NCI-H2227 treated with DMSO at 0.1 percent for 48 hours (cell line): ENCODE measurements at places on chromosomes 5 and 9.

DNA sequence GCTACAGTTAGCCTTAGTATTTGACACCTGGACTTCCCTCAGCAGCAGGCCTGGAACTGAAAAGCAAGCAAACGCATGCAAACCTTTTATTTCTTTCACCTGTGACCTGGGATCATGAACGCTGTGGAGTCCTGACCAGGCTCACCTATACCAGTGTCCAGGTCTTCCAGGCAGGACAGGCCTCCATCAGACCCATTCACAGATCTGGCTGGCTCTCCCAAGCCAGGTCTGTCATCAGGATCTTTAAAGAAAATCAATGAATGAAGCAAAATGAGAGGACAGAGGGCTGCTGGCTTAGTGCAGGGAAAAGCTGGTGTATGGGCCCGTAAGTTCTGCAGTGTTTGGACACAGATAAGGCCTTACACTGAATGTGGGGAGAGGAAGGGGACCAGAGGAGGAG, 96.3 kb upstream of the CPEB4 start:
- DNase-seq: no peak

DNA sequence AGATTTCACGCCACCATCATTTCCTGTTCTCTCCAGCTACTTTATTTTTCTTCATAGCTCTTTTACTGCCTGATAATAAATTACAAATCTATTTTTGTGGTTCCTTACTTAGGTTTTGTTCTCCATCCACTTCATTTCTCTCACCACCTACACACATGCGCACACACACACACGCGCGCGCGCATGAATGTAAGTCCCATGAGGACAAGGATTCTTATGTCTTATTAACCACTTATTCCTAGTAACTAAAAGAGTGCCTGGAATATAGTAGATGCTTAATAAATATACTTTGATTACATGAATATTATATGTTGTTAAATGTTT, 116.5 kb downstream of the TRPM6 start:
- DNase-seq: no peak

GRCh38 chr9:129776938-129777768, 24.3 kb upstream of the PTGES start:
- DNase-seq: peak; percentile 75

- DNase-seq: no peak
These were observed 59.6 kb upstream of the ADAMTS19 start for GRCh38 chr5:129400395-129400983.

DNA sequence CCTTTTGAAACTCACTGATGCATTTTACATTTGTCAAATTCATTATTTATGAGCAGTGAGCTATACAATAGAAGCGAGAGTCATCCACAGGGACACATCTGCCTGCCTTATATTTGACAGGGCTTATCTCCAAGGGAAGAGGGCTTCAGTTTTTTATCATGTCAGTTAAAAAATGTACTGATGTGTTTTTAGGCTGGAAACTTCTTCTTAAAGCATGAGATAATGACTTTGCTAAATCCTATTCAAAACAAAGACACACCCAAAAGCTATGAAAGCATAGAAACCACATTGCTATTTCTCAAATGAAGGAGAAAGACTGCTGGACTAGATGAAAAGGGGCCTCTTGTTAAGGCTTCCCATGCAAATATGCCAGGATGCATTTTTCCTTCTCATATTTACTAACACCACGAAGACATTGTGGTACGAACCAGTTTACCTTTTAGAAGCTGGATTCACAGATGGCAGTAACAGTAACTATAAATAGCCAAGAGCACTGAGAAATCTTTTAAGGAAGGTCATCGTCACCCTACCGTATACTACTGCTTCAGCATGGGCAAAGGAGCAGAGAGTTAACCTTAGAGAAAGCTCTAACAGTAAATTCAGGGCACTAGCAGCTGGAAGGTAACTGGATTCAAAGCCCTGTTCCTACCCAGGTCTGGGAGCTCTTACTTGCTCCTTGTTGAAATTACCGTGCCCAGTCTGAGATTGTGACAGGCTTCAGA, 86.3 kb upstream of the IFNK start:
- DNase-seq: no peak

DNA sequence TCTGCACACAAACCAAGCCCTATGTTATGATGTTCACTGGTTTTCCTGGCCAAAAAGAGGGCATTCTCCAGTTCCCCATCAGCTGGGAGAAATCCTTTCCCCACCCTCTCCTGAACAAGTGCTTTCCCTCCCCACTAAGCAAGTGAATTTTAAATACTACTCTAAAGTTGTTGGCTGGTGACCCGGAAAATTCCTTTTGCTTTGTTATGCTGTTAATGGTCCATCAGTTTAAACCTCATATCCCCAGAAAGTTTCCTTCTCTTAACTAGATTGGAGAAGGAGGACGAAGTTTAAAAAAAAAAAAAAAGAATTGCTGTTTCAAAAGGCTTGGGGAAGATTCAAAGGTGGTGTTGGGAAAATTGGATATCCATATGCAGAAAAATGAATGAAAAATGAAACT, 21.9 kb upstream of the SPRY4 start:
- DNase-seq: no peak

- DNase-seq: no peak
These were observed 37.9 kb upstream of the RAB3C start for GRCh38 chr5:58544926-58545325.

DNA sequence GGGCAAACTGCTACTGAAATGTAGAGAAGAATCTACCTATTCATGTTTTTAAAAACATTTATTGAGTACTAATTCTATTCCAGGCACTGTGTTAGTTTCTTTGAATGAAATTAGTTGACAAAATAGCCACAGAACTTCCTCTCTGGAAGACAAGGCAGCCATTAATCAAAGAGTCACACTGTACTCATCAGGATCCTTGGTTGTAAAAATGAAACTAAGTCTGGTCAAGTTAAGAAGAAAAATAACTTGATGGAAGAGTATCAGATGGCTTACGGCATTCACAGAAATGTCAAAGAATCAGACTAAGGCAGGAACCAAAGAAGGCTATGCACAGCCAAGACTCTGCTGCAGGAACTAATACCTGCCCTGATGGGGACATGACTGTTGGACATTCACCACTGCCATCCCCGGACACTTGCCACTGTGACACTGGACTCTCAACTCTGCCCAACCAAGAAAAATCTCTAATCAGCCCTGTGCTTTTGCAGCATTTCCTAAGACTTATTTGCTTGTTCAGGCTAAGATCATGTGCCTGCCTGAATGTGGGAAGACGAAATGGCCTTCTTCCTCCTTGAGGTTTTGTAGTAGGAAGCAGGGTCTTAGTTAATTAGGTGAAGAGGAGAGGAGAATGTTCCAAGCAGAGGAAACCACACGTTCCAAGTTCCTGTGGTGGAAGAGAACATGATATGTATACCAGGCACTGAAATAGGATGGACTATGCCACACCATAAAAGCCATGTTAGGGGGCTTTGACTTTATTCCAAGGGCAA, 23.3 kb upstream of the NDUFB6 start:
- no peak for DNase-seq

GRCh38 chr5:174827558-174827957, 103.2 kb downstream of the MSX2 start:
- no peak for DNase-seq

- DNase-seq: no peak
These were observed 201.3 kb downstream of the ALDH1A1 start for GRCh38 chr9:72751541-72751940.

DNA sequence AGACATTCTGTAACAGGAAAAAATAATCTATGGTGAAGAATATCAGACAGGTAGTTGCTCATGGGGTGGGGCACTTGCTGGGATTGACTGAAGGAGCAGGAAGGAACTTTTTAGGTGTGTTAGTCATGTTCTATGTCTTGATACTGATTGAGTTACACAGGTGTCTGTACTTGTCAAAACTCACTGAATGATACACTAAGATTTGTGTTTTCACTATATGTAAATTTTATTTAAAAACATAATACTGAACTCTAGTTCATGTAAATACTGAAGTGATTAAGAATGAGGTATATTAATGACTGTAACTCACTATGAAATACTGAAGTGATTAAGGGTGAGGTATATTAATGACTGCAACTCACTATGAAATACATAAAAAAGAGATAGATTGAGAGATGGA, 28.5 kb downstream of the IL6ST start:
- no peak for DNase-seq

- no peak for DNase-seq
These were observed 119.5 kb upstream of the MTAP start for GRCh38 chr9:21682981-21683380.

DNA sequence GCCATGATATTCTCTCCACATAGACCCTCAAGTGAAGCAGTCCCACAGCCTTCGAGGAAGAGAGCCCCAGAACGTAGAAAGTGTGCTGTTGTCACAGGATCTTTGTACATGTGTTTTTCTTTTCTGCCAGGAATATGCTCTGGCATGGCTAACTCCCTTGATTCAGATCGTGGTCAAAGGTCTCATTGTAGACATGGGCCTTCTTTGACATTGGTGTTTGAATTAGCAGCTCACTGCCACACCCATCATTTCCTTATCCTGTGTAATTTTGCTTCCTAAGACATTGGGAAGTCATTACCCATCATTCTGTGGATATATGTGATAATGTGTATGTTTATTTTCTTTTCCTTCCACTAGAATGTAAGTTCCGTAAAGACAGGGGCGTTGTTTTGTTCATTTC, 25.5 kb downstream of the MTRR start:
- no peak for DNase-seq

DNA sequence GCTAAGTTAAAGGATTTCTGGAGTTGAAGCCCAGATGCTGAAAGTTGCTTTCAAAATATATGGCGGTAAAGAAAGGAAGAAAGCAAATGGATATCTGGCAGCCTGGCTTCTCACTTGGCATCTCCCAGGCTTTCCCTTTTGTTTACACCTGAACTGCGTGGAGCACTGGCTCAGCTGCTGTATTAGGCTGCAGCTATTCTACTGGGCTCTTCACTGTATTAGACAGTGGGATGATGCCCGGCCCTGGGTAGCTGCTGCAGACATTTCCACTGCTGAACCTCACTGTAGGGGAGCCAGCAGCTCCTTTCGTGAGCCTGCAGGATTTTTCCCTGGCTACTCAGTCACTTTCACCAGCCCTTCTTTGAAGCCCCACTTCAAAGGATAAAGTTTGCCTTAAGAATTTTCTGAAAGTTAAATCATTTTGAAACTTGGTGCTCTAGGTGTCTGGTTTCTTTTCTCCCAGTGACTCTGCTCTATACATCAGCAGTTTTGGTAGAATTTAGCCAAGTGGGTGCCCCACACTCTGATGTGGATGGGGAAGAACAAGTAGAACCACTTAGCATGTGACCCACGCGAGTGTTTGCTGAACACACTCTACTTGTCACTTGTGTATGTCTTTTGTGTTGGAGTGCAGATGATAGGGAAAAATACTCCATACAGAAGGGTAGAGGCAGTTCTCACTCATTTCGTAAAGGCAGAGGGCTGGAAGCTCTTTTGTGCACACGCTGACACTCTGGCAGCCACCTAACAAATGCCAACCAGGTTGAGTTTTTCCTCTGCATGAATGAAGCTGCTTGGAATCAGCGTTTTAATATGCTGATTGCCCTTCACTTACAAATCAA, 49.9 kb downstream of the C9orf152 start:
- DNase-seq: no peak

DNA sequence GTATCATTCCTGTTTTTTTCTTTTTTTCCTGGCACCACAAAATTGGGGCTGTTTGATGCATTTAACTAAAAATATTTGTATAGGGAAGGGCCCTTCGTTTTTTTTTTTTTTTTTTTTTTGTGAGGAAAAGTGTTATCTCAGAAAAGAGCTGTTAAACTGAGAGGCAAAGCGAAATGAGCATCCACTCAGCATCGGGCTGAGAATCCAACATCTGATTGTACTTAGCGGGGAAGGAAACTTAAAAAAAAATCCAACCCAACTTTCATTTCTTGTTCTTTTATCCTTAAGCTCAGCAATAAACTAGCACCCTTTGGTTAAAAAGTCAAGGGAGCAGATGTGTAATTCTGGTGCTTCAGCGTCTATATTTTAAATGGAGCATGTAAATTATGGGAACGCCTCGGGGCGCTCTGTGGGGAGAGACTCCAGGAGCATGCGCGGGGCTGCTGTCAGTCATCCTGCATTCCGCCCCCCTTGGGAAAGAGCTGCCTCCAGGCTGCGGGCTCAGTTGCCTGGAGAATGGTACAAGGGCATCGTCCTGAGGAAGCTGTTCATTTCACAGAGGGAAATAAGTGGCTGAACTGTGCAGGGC, 33.3 kb downstream of the DMRT2 start:
- DNase-seq: no peak

GRCh38 chr9:107388890-107389289, 100.7 kb downstream of the KLF4 start:
- no peak for DNase-seq

DNA sequence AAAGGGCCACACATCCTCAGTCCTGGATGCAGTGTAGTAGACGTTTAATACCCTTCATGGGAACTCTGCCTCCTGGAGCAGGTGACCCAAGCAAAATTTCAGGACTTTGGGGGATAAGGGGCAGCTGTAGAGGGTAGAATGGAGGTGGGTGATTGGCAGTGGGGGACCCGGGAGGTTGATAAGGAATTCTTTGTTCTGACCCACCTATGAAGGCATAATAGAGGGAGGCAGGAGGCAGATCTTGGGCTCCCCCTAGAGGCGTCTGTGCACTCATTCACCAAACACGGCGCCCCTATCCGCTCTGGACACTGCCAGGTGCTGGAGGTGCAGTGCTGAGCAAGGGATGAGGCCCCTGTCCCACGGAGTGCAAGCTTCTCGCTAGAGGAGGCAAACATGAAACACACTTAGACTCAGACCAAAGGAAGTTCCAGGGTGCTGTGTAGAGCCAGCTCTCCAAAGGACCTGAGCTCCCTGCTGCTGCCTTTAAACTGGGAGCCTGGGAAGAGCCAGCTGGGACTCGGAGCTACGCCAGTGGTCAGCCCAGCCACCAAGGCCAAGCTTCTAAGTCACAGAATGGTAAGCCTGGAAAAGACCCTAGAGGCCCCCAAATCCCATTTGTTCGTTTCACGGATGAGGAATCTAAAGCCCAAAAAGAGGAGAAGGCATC, 7.7 kb downstream of the IL17B start:
- DNase-seq: peak; percentile 16

DNA sequence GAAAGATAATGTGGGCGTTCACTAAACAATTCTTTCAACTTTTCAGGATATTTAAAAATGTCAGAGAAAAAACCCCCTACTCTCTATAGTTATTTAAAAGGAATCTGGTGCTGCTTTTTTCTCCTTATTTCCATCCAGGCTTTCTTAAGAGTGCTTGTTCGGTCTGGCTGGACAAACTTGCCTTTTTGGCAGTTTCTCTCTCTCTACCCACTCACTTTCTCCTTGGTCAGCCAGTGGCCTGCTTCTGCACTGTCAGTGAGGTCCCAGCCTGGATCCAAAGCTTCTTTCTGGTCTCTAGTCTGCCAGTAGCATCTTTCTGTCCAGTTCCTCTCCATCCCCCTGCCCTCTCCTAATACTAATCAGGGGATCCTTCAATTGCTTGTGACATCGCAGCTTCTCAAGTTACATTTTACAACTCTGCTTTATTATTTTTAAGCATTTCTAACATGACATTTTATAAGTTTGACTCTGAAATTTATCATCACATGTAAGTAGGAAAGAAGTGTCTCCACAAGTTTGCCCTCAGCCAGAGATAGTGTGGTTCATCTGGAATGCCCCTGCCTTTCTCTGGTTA, 50.4 kb downstream of the PIK3R1 start:
- no peak for DNase-seq

DNA sequence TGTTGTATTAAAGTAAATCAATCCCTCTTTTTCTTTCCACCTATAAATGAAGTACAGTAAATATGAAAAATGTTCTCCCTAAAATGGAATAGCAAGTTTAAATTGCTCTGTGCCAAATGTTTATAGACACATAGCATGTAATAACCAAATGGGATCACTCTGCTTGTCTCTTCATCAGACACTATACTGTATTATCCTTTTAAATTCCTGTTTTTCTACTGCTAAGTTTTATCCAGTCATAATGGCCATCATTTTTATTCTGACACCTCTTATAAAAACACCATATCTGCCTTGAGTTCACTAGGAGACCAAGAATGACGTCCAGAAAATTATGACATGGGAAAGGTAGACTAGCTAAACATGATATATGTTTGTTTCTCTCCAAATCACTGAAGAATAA, 252.8 kb downstream of the CAAP1 start:
- no peak for DNase-seq
